ENCODE measurements at places on chromosomes 6 and 20. TPM values are rescaled to one million over a fixed set of nuclear protein-coding genes. Genes with fewer than 3 reads are reported as not detected.

The CRIP3 gene
- not detected for total RNA-seq

The C6orf132 gene
- 35.9 TPM for total RNA-seq

The ASIP gene
- not detected for total RNA-seq

The RBM24 gene
- 0.93 TPM for total RNA-seq

The PROKR2 gene
- not detected for total RNA-seq

The C20orf202 gene
- under 0.01 TPM for total RNA-seq

The CEP250 gene
- 63.6 TPM for total RNA-seq

The HDGFL1 gene
- total RNA-seq = not detected

The AHI1 gene
- 10.8 TPM for total RNA-seq

The WFDC2 gene
- total RNA-seq = 12.0 TPM

The C6orf58 gene
- not detected for total RNA-seq

The SUMO4 gene
- total RNA-seq = 1.9 TPM

The RSPO3 gene
- total RNA-seq = not detected

The FAM217A gene
- not detected for total RNA-seq

The SNRPB2 gene
- total RNA-seq = 46.8 TPM

The GFOD1 gene
- total RNA-seq = 41.4 TPM

The TCF15 gene
- total RNA-seq = not detected

The PAK5 gene
- total RNA-seq = not detected

The LRRC73 gene
- total RNA-seq = 0.34 TPM

The TCP11 gene
- total RNA-seq = under 0.01 TPM

The PDYN gene
- total RNA-seq = not detected

The FLRT3 gene
- total RNA-seq = 34.2 TPM

The YWHAB gene
- total RNA-seq = 140 TPM

The VSTM2L gene
- 1.4 TPM for total RNA-seq

The ZNF451 gene
- 78.9 TPM for total RNA-seq

The CFB gene
- 1.7 TPM for total RNA-seq

The TRIM31 gene
- total RNA-seq = under 0.01 TPM

The PI16 gene
- not detected for total RNA-seq

The FILIP1 gene
- under 0.01 TPM for total RNA-seq

The LATS1 gene
- 18.9 TPM for total RNA-seq

The ZNF391 gene
- total RNA-seq = 1.0 TPM

The LY6G6D gene
- not detected for total RNA-seq

The KIAA1755 gene
- total RNA-seq = not detected

The FGD2 gene
- 0.07 TPM for total RNA-seq

The AAR2 gene
- total RNA-seq = 21.2 TPM

The RBM38 gene
- 13.2 TPM for total RNA-seq

The C6orf52 gene
- 1.4 TPM for total RNA-seq

The MARCKS gene
- 52.3 TPM for total RNA-seq

The WFDC10A gene
- not detected for total RNA-seq

The POM121L2 gene
- total RNA-seq = not detected

The AKIRIN2 gene
- total RNA-seq = 63.4 TPM

The OR2J3 gene
- total RNA-seq = not detected

The ZNF831 gene
- total RNA-seq = not detected

The PTCRA gene
- not detected for total RNA-seq

The PTGIS gene
- not detected for total RNA-seq

The B3GALT4 gene
- total RNA-seq = 2.7 TPM

The PGC gene
- not detected for total RNA-seq

The SYNE1 gene
- 7.5 TPM for total RNA-seq

The SDC4 gene
- 303 TPM for total RNA-seq

The SDCBP2 gene
- 65.3 TPM for total RNA-seq

The WFDC10B gene
- total RNA-seq = not detected

The FAM184A gene
- 0.07 TPM for total RNA-seq
